ENCODE measurements at places on chromosomes 4 and X. TPM values are rescaled to one million over a fixed set of nuclear protein-coding genes. Genes with fewer than 3 reads are reported as not detected.

GRCh38 chrX:136048446-136048845 is 63.2 kb downstream of the SLC9A6 start:
- DNase-seq = no peak

DNA sequence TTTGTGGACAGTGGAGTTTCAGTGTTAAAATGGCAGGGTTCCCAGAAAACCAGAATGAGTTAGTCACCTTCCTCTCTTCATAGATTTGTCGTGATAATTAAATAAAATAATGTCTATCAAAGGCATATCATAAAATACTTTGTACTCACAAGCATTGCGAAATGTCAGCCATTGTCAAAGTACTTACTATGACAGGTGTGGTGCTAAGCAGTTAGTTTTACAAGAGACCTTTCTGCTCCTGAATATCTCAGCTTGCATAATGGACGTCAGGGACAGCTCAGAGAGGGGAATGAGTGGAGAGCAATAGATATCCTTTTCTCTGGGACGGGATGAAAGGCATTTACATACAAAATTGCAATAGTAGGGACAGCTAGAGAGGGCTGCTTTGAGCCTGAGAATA is 560.9 kb downstream of the KCNIP4 start:
- DNase-seq = no peak

DNA sequence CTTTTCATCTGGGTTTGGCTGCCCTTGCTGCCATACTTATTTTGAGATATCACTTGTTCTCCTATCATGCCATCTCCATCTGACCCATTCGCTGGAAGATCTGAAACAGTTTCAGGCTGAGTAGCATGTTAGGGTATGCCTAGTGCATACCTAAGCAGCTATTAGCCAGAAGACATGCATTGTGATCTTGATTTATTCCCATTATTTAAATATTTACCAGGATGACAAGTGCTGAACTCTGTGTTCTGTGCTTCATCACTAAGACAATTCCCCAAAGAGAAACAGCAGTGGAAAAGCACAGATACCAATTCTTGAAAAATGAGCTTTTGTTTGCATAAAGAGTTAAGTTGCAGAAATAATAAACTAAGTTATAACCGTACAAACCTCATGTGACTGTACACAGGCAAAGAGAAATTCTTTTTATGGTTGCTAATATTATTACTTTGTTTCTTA is 271.0 kb upstream of the ARSJ start:
- DNase-seq = no peak

GRCh38 chr4:94833394-94833793 is 75.6 kb downstream of the BMPR1B start:
- DNase-seq = no peak

GRCh38 chr4:123591875-123592274 is 195.3 kb downstream of the SPRY1 start:
- DNase-seq = no peak

DNA sequence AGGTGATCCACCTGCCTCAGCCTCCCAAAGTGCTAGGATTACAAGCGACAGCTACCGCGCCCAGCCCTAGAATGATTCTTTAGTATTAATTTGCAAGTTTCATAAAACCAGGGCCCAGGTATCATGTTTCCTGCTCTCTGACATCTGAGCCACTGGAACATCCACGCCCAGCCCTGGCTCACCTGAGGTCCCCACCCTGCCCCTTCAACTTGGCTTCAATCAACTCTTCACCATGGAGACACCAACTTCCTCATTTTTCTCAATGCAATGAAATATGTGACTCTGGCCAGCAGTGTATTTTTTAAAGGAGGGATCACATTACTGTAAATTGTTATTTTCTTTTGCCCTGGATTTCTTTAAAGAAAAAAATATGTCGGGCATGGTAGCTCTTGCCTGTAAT is 3.9 kb downstream of the PRSS12 start:
- DNase-seq = no peak

- no peak for DNase-seq
These were observed 42.3 kb upstream of the LNX1 start for GRCh38 chr4:53633608-53634007.

- DNase-seq = peak; percentile 29
These were observed 4.4 kb upstream of the CXorf38 start for GRCh38 chrX:40651620-40652223.

DNA sequence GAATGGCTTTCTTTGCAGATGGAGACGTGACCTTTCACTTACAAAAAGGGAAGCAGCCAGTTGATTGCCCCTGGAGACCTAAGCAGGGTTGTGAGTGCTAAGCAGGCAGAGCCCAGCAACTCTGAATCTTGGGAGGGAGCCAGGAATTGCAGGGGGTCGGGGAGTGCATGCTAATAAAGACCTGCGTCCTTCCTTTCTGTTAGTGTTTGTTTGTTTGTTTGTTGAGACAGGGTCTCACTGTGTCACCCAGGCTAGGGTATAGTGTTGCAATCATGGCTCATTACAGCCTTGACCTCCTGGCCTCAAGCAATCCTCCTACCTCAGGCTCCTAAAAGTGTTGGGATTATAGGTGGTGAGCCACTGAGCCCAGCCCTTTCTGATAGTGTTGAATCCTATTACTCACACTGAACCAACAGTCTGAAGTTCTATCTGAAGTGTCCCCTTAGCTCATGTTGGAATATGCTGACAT is 137.4 kb downstream of the CEP135 start:
- no peak for DNase-seq

Gene NMU
- 4.3 TPM for total RNA-seq

Gene H2BW1
- total RNA-seq = not detected

Gene SLC49A3
- total RNA-seq = 0.36 TPM

Gene GCNA
- total RNA-seq = 4.5 TPM

Gene DOK7
- total RNA-seq = 0.54 TPM

Gene LAGE3
- total RNA-seq = 6.4 TPM

Gene USP27X
- total RNA-seq = 8.2 TPM

Data from cerebellum (tissue), 4 donors.